NCI-H1930 (cell line): ENCODE measurements at places on chromosomes 3 and 15.
A peak's percentile ranks its signal among the peaks of the same experiment; 100 is the strongest.

- DNase-seq = no peak
Measured at GRCh38 chr3:118754406-118755252, 280.0 kb downstream of the IGSF11 start.

DNA sequence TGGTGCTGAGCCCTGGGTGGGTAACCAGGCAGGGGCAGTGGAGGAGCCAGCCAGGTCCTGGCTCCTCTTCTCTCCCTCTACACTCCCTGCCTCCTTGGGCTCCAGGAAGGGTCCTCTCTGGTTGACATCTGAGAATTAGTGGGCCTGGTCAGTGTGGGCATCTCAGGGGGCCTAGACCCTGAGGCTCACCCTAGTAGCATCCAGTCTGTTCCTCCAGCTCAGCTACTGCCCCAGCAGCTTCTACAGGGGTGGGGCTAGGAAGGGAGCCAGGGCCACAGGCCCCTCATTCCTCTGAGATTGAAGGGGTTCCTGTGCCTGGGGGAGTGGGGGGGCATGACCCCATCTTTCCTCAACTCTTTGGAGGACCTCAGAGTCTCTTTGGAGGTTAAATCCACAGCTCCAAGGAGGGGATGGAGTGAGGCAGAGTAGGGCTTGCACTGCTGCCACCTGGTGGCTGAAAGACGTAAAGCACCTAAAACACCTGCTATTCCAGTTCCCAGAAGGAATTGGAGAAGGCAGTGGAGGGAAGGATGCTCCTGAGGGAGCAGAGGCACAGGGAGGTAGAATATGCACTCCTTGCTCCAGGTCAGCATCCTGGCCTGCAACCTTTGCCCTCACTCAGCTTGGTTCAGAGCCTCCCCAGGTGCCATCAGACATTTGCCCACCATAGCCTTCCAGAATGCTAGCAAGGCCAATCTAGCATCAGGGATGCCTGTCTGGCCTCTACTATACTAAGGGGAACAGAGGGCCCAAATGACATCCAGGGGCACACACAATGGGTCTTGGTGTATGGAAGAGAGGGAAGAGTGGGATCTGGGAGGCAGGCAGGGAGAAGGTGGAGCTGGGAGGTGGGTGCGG lies 25.1 kb downstream of the C3orf18 start:
- peak; percentile 37 for DNase-seq

DNA sequence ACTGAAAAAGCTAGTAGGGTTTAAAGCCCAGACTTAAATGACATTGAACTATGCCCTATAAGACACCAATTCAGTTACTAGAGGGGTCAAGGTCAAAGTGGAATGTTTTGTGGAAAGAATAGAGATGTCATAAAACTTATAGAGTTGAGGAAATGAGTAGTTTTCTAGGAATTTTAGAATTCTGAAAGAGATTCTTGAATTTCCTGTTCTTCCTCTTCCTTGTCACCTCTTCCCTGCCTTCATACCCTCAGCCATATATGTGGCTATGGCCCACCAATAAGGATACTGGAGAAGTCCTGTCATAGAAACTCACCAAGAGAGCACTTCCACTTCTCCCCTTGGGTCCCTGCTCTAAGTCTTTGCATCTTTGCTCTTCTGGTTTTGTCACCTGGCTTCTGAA lies 104.9 kb upstream of the TGFBR2 start:
- no peak for DNase-seq

GRCh38 chr15:101023501-101024072 lies 104.4 kb downstream of the LRRK1 start:
- DNase-seq = no peak

DNA sequence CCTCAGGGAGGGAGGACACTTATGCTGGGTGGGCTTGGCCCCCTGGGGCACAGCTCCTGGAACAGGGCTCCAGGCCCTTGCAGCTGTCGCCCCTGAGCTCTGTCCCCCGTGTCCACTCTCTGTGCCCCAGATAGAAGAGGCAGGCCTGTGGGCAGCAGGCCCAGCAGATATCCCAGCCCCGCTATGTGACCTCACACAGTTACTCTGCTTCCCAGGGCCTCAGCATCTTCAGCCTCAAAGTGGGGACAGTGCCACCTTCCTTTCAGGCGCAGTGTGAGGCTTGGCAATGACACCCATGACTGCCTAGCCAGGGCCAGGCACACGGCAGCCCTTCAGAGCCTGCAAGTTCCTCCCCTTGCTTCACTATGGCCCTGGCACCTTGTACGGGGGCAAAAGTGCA lies 98.4 kb downstream of the IQSEC1 start:
- DNase-seq = no peak

GRCh38 chr3:172918165-172918564 lies 167.6 kb downstream of the ECT2 start:
- DNase-seq = peak; percentile 7

DNA sequence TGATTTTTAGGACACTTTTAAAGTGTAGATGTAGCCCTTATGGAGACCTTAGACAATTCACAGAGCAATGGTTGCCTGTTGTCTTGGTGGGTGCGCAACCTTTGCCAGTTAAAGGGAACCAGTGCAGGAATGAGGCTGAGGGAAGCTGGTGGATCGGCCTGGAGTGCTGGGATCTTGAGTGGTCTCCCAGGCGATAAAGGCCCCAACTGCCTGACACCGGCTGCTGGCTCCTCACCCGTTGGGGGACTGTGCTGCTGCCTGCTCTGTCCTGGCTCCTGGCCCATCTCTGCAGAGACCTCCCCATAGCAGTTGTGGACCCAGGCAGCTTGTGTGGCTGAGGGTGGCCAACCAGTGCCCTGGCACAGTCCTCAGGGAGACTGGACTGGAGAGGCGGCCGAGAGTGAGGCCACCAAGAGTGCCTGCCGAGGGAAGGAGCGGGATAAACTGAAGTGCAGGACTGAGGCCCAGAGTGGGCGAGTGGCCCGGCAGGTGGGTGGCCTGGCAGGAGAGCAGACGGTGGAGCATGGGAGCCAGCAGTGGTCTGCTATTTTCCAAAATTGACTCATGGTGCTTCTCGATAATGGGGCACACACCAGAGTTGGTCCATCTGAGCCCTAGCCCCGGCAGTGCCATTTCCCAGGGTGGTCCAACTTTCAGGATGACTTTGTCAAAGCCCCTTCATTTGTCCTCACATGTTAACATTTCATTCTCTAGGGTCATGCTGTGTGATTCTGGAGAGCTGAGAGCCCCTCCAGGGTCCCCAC lies 2.1 kb downstream of the ALDH1A3 start:
- DNase-seq = no peak

- DNase-seq = no peak
Measured at GRCh38 chr3:157906627-157907026, 199.6 kb downstream of the SHOX2 start.

GRCh38 chr15:75597667-75598341 lies 18.7 kb upstream of the PTPN9 start:
- DNase-seq = no peak

- no peak for DNase-seq
Measured at GRCh38 chr3:94256888-94257813, 194.3 kb downstream of the NSUN3 start.

DNA sequence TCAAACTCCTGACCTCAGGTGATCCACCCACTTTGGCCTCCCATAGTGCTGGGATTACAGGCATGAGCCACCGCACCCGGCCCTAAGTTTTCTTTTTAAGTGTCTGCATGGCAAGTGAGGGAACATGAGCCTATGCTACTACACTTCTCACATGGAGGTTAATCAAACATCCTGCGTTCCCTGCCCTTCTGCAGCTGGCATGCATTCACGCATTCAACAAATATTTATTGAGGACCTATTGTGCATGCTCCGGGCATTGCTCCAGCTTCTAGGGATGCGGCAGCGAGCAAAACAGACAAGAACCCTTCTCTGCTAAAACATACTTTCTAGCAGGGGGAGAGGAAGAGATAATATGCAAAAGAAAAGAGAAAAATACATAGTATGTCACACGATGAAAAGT lies 42.6 kb upstream of the ACKR4 start:
- no peak for DNase-seq

GRCh38 chr3:119288669-119289403 lies 5.3 kb upstream of the ARHGAP31 start:
- no peak for DNase-seq

GRCh38 chr15:37814847-37815515 lies 119.5 kb upstream of the TMCO5A start:
- DNase-seq = no peak
